ENCODE measurements at places on chromosomes 5 and 9.

GRCh38 chr9:80945436-80945835 is 743.9 kb downstream of the TLE1 start:
- DNase-seq = no peak

DNA sequence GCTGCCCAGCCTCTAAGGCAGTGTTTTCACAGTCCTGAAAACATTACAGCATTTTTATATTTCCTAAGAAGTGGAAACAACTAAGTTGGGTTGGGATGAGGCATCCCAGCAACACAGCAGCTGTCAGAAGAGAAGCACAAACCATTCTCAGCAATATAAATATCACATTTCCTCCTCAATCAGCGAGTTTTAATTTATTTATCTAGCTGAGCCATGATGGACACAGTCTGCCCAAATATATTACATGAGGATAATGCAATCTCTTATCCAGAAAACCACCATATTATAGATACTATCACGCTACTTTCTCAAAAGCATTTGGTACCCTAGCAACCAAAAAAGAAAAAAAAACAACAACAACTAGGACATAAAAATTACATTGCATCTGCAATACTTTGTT is 158.5 kb downstream of the FSTL4 start:
- DNase-seq = no peak

DNA sequence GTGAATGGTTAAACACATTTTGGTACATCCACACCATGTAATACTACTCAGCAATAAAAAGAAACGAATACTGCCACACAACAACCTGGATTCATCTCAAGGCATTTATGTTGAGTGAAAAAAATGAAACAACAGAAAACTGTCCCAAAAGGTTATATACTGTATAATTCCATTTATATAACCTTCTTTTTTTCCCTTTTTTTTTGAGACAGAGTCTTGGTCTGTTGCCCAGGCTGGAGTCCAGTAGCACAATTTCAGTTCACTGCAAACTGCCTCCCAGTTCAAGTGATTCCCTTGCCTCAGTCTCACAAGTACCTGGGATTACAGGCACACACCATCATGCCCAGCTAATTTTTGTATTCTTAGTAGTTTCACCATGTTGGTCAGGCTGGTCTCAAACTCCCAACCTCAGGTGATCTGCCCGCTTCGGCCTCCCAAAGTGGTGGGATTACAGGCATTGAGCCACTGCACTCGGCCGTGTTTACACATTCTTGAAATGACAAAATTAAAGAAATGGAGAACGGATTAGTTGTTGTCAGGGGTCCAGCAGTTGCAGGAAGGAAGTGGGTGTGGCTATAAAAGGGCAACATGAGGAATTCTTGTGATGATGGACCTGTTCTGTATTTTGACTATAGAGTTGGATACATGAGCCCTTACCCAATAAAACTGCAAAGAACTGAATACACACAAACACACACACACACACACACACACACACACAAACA is 17.4 kb downstream of the PPP6C start:
- no peak for DNase-seq

DNA sequence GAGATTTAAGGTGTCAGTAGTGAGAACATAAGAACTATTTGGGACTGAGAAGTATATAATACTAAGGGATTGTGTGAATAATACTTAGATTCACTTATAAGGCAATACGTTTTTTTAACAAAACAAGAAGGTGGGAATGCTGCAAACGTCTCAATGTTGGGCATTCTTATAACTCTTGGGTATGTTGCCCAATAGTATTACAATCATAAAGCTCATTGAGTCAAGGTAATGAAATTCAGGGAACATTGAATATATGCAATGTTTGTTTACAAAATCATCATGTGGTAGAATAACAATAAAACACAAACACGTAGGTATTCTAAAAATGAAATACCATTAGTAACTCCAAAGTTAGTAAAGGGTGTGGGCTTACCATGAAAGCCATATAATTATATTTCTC is 400.7 kb downstream of the KIAA0825 start:
- DNase-seq = no peak

- no peak for DNase-seq
Observed at GRCh38 chr9:133691191-133691590, 47.0 kb downstream of the SARDH start.

- DNase-seq = no peak
Observed at GRCh38 chr9:137772281-137772873, 105.2 kb upstream of the CACNA1B start.

- DNase-seq = peak; percentile 68
Observed at GRCh38 chr5:91313757-91314673, 69.1 kb downstream of the ARRDC3 start.

GRCh38 chr5:59367791-59368394 is 525.6 kb downstream of the PDE4D start:
- no peak for DNase-seq

GRCh38 chr9:112086627-112087026 is 88.5 kb downstream of the SUSD1 start:
- no peak for DNase-seq

DNA sequence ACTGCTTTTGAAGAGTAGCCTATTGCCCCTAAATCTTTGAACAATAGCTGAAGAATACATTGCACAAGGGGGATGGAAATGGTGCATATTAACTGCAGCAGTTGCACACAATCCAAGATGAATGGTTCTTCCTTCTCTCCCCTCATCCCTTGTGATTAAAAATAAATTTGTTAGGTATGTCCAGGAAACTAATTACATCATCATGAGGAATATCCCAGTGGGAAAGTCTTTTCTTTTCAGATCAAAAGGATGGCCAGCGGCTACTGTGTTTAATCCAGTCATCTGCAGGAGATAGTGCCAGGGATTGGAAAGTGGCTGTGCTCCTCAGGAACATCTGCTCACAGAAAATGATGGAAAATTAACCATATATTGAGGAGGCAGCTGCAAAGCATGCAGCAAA is 508.4 kb upstream of the SEMA6A start:
- DNase-seq = no peak

DNA sequence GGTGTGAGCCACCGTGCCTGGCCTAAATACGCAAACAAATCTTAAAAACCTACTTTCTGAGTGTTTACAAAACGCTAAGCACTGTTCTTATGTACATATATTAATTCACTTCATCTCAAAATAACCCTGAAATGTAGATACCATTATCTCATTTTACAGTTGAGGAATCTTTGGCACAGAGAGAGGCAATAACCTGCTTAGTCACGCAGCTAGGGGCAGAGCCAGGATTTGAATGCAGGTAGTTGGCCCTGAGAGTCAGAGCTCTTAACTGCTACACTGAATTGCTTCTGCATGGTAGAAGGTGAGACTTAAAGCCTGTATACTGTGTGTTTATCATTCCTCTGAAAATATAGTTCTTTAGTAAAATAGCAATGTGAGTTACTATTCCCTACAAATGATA is 21.9 kb downstream of the ARHGEF37 start:
- DNase-seq = no peak

GRCh38 chr9:3507395-3508077 is 18.3 kb downstream of the RFX3 start:
- no peak for DNase-seq

GRCh38 chr9:109888695-109889094 is 108.7 kb downstream of the PALM2AKAP2 start:
- DNase-seq = no peak

GRCh38 chr5:84536797-84537196 is 152.1 kb upstream of the EDIL3 start:
- no peak for DNase-seq

DNA sequence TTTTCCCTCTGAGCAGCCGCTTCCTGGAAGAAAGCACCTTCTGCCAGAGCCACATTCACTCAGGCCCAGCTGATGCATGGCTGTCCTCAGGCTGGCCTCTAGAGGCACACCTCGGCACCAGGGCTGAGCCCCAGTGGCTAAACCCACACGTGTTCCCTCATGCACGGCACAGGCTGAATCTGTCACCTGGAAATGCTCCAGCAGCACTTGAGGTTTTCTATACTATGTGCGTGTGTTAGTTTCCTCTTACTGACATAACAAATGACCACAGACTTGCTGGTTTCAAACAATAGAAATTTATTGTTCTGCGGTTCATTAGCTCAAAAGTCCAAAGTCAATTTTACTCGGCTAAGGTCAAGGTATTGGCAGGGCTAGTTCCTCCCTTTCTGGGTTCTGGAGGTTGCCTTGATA is 141.4 kb downstream of the LRRC70 start:
- no peak for DNase-seq

GRCh38 chr5:4880304-4880741 is 259.8 kb upstream of the ADAMTS16 start:
- DNase-seq = no peak

GRCh38 chr5:6397536-6398269 is 19.4 kb upstream of the MED10 start:
- DNase-seq = no peak

DNA sequence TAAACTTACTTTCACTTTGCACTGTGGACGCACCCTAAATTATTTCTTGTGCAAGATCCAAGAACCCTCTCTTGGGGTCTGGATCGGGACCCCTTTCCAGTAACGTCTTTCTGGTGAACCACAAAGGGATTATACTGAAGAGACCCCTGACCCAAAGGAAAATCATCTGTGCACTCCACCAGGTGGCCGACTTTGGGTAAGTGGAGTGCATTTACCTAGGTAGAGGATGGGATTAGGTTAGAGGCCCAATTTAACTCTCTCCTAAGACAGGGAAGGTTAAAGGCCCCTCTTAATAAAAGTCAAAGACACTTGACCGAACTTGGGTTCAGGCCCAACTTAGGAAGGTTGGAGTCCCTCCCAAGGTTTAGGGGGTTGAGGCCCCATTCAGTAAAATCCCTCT is 8.2 kb upstream of the PAIP1 start:
- DNase-seq = no peak
